Aorta (tissue), 5 donors: ENCODE measurements at places on chromosomes 6 and 20.

- DNase-seq = no peak
These were observed 255.4 kb downstream of the TBX18 start for GRCh38 chr6:84508981-84509380.

- DNase-seq = no peak
These were observed 67.0 kb upstream of the SMIM29 start for GRCh38 chr6:34315780-34316179.

- DNase-seq = peak; percentile 90
These were observed 696 bp upstream of the SIRPA start for GRCh38 chr20:1894471-1894950.

- DNase-seq = no peak
These were observed 84.1 kb downstream of the RALGAPA2 start for GRCh38 chr20:20628314-20628713.

GRCh38 chr6:46612645-46613044, 40.0 kb downstream of the CYP39A1 start:
- DNase-seq = peak; percentile 54

GRCh38 chr20:24530131-24530680, 60.8 kb downstream of the SYNDIG1 start:
- DNase-seq = no peak

GRCh38 chr20:38961530-38962043, 557 bp upstream of the DHX35 start:
- no peak for DNase-seq

DNA sequence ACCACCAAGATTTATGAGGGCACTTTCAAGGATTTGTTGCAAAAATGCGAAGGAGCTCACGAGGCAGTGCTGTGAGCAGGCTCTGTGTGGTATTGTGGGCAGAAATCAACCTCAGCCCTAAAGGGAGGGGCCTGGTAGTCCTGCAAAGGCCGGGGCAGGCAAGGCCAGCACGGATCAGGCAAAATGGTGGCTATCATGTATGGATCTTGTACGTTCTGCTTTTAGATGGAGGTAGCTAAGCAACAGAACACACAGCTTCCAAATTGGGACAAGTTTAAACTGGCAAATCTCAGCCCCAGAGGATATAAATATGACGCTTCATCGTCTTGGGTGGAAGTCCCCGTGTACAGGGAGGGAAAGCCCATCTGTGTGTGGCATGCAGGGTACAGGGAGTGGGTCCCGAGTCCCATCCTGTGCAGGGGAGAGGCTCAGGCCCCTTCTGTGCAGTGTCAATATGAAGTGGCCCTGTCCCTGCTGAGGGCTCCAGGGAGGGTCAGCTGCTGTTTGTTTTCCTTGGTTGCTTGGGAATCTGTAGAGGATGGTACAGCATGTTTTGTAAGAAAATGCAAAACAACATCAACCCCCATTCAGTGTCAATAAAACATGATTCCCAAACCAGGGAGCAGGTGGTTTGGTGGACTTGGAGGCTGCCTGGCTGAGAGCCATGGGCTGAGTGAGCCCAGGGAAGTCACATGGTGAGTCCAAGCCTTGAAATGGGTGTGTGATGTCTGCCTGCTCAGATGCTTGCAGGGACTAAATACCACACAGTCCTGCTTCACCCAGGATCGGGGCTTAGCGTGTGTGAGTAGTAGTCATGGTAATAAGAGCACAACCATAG, 113.0 kb downstream of the SYCP2 start:
- DNase-seq = no peak

DNA sequence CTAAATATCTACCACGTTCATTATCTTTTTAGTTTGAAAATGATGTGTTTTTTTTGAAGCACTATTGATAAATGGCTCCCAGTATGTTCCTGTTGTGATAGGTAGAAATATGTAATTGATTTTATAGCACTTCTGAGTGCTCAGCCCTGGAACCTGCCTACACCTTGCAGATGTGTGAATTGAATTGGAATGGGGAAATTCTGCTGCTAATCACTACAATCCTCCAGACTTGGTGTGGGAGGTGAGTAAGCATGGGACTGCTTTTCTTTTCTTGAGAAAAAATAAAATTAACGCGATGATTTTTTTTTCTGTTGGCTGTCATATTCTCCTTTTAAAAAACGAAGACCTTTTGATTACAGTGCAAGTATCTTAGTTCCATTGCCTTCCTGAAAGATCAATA, 37.1 kb upstream of the MLIP start:
- DNase-seq = no peak

GRCh38 chr20:21682521-21682954, 22.9 kb upstream of the PAX1 start:
- DNase-seq = no peak

DNA sequence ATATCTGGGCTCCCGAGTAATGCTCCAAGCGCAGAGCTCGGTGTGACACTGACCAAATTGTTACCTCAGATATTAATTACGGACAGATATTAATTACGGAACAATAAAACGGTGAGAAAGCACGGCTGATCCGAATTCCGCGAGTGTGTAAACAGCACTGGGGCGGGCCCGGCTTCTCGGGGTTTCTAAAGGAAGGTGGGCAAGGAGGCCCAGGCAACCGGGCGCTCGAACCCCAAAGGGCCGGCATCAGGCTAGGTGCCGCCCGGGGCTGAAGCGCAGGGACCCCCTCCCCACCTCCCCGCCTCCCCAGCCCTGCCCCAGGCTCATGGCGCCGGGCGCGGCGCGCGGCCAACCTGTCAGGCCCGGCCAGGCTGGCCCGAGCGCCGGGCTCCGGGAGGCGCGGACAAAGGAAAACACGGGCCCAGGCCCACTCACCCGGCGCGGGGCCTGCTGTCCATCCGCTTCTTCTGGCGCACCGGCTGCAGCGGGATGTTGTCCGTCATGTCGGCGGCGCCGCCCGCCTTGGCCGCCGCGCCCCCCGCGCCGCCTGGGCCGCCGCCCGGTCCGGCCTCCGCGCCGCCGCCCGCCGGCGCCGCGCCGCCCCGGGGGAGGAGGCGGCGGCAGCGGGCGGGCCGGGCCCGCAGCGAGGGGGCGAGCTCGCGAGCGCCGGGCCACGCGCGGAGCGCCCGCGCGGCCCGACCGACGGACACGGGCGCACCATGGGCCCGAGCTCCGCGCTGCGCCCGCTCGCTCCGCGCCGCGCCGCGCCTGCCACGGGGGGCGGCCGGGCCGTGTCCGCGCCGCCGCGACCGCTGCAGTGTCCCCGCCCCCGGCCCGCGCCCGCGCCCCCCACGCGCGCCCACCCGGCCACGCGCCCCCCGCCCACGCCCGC, at the start of gene ATP9A:
Gene ATP9A (minus strand): TSS at position 524 of the 892 bp plus-strand sequence. CDS start 21 bp downstream, at position 503.
- peak; percentile 81 for DNase-seq

DNA sequence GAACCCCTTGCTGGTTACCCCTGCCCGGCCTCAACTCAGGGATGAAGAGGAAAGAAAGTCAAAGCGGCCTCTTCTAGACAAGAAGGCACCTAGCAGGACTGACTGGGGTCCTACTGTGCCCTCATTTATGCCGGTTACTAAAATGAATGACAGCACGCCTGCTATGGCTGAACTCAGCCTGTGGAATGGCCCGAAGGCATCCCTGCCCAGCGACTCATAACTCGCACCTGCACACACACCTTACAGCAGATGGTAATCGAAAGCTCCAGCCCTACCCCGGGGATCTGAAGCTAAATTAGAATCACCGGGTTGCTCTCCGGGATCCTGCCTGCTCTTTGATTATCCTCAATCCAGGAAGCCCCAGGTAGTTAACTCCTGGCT, 747 bp upstream of the TXNDC5 start:
- no peak for DNase-seq

DNA sequence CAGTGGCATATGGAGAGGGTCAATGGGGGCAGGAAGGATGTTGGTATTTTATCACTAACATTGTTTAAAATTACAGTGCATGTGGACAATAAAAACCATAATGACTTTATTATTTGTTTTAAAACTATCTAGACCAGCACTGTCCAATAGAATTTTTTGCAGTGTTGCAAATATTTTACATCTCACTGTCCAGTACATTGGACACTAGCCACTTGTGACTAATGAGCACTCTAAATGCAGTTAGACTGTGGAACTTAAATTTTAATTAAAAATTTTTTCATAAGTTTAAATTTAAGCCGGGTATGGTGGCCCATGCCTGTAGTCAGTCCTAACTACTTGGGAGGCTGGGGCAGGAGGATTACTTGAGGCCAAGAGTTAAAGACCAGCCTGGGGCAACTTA, 101.7 kb downstream of the DTD1 start:
- DNase-seq = no peak

DNA sequence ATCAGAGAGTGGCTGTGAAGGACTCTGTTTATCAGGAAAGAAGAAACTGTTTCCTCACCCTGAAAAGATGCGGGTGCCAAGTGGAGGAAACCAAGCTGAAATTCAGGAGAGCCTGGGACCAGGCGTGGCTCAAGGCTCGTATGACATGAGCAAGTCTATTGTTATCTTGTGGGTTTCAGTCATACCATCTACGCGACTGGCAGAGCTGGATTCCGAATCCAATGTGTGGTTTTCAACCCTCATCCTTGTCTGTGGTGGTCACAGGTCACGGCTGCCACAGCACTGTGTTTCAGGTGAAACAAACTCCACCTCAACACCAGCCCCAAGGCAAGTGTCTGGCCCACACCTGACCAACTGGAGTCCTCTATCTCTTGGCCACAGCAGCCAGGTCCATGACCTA, 9.1 kb downstream of the MC3R start:
- DNase-seq = no peak

GRCh38 chr6:139323511-139324300, 31.9 kb upstream of the TXLNB start:
- DNase-seq = peak; percentile 77

DNA sequence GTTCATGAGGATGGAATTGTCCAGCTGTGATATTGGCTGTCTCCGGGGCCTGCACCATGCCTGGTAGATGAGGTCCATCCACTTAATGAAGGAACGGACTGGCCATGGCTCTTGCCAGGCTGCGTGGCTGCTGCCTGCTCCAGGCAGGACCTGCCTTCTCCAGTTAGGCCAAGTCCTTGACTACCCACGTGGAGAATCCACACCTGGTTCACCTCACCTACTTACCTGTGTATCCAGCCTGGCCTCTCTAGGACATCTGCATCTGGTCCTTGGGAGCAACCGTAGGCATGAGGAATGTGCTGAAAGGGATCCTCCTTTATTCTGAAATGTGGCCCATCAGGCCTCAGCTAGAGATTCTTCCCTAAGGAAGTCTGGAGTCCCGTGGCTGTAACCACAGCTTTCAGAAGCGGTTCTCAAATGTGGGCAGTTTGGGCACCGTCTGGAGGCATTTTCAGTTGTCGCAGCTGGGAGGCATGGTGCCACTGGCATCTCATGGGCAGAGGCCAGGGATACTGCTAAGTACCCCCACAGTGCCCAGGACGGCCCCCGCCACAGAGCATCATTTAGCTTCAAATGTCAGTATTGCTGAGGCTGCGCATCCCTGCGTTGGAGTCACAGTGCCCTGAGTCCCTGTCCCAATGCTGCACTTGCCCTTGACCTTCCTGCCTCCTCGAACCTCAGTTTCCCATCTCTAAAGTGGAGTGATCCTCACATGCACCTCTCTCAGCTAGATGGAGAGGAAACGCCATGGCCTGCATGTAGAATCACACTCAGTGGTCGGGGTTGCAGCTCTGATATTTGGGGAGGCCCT, 67.5 kb downstream of the PHACTR3 start:
- DNase-seq = no peak

DNA sequence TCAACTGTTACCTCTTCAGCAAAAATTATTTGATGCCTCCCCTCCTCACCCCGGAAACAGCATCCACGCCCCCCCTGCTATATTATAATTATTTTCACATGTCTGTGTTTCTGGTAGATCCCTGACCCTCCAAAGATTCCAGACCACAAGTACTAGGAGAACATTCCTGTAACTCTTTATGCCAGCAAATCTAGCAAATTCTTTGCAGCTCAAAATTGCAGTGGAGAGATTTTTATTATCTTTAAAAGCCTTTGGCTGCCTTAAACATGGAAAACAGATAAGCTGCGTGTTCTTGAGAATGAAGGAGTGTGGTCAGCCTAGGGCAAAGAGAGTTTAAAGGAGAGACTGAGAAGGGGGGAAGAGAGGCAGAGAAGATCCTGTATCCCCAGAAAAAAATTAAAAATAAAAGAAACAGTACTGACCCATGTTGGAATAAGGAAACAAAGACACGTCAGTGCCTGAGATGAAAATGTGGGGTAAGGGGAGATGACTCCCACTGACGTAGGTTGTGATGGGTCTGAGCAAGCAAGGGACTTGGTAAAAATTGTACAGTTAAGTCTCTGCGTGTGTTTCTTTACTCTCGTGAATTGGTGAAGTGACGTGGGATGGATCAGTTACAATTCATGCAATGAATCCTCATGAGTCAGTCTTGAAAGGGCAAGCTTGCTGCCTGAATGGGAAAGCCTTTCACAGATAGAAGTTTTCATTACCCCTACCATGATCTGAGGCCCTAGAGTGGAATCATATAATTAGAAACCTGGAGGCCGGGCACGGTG, 8.3 kb downstream of the ID4 start:
- no peak for DNase-seq

DNA sequence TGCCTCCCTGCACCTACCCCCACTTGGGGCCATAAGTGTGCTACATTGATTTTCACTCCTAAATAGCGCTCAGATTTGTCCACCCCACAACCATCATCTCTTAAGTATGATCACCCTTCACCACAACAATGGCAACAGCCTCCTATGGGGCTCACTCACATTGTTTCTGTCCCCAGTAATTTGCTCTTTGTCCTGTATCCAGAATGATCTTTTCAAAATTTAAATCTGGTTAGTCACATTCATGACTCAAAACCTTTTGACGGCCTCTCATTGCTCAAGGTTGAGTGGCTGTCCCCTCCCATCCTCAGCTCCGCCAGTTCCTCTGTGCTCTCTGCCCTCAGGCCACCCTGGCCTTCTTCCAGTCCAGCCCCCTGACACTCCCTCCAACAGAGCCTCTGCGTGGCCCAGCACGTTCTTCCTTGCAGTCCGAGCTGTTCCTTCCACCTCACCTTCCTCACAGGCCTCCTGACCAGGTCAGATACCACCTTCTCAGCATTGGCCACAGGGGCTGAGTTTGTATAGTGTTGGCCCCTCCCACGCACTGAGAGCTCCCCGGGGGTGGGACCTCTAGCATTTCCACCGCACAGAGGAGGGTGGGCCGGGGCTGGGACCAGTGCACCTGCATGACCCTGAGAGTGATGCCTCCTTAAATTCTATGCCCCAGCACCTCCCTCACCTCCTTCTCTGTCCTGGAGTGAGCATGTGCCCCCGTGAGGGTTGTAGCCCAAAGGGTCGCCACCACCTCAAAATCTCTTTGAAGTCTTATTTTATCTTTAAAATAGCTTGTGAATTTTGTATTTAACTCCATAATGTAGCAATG, 2.4 kb upstream of the PPP1R3G start:
- DNase-seq = no peak

DNA sequence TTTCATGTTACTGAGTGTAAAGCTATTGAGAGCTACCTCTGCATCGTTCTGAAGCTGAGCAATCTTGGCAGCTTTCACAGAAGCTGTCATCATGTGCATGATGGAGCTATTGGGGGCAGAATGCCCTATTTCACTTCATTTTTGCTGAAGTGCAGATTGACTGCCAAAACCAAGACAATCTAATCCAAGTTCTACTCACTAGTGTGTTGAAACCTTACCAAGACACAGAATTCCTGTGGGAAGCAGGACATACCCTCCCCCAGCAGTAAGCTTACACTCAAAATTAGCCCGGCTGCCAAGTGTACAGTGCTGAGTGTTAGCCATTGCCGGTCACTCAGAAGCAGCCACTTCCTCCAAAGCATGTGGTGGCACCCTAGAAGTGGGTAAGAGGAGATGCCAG, 177.3 kb upstream of the TENT5A start:
- no peak for DNase-seq

GRCh38 chr6:169454204-169454871, 200.7 kb upstream of the THBS2 start:
- DNase-seq = no peak

GRCh38 chr6:138956244-138956924, 31.7 kb downstream of the REPS1 start:
- no peak for DNase-seq

GRCh38 chr20:36331209-36331608, 25.1 kb downstream of the DLGAP4 start:
- peak; percentile 15 for DNase-seq
